CD4-positive, alpha-beta T cell treated with Interleukin-15 for 1 hour (primary cell): ENCODE measurements at places on chromosomes 3 and 15.

GRCh38 chr3:46112296-46112695, 85.0 kb upstream of the XCR1 start:
- DNase-seq, result no peak

GRCh38 chr3:72288955-72289691, 504.2 kb upstream of the PROK2 start:
- DNase-seq, result no peak

- no peak for DNase-seq
Observed at GRCh38 chr3:145692751-145693150, 468.2 kb downstream of the PLOD2 start.

- DNase-seq, result no peak
Observed at GRCh38 chr3:44883213-44883955, 9.0 kb downstream of the TGM4 start.

DNA sequence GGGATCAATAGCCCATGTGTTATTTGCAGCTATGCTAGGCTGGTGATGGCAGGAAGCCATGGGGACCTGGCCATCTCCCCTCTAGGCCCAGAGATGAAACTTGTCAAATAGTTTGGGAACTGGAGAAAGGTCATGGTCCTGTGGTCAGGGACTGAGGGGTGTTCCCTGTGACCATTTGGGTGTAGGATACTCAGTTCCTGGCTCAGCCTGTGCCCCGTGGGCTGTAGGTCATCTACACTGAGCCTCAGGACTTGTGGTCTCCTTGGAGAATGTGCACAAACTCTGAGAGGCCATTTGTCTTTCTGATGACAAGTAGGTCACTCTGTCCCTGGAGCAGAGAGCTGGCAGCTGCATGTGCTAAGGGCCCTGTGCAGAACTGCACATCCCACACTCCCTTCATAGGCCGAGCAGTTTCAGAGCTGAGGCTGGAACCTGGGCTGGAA, 17.5 kb downstream of the GASK1A start:
- no peak for DNase-seq

GRCh38 chr15:38035701-38036100, 101.3 kb downstream of the TMCO5A start:
- DNase-seq, result no peak
